GM23338 (cell line): ENCODE measurements at places on chromosomes 16 and 17. TPM values are rescaled to one million over a fixed set of nuclear protein-coding genes. Genes with fewer than 3 reads are reported as not detected.
A peak's percentile ranks its signal among the peaks of the same experiment; 100 is the strongest.

DNA sequence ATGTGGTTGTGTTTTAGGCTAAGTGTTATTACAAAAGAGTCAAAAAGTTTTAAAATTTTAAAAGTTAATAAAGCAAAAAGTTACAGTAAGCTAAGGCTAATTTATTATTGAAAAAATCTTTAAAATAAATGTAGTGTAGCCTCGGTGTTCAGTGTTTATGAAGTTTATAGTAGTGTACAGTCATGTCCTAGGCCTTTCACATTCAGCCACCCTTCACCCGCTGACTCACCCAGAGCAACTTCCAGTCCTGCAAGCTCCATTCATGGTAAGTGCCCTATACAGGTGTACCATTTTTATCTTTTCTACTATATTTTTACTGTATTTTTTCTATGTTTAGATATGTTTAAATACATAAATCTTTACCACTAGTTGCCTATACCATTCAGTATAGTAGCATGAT, 98.5 kb upstream of the RPRML start:
- no peaks in the 10 kb centered on the region for H3K36me3 ChIP-seq
- H3K4me1 ChIP-seq = no peaks in the 10 kb centered on the region
- no peak for DNase-seq
- H3K27ac ChIP-seq = no peak overlapping the region

GRCh38 chr17:64457156-64457555, 8.2 kb downstream of the MILR1 start:
- H3K36me3 ChIP-seq = no peaks in the 10 kb centered on the region
- no peaks in the 10 kb centered on the region for H3K27me3 ChIP-seq
- no peak overlapping the region for H3K27ac ChIP-seq
- H3K4me3 ChIP-seq = no peak overlapping the region
- no peaks in the 10 kb centered on the region for H3K4me1 ChIP-seq
- DNase-seq = no peak

DNA sequence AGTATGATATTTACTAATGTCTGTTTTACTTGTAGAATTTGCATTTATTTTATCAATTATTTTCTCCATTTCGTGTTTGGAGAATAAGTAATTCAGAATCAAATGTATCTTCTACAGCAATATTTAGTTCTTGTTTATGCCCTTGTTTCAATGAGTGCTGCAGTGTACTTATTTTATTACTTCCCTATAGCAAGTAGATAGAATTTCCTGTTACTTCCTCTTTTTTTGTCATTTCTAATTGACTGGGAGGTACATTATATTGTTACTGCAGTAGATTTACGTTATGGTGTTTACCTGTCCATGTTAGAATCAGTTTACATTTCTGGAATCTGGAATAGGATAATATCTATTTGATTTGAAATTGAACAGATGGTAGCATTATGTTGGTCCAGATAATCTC, 71.2 kb downstream of the OMG start:
- peaks cover 9% of the 10 kb centered on the region; the same call in 1 of the 2 replicates for H3K36me3 ChIP-seq
- H3K4me1 ChIP-seq = no peaks in the 10 kb centered on the region
- no peak overlapping the region for H3K27ac ChIP-seq
- no peaks in the 10 kb centered on the region for H3K27me3 ChIP-seq
- no peak for DNase-seq
- H3K4me3 ChIP-seq = no peak overlapping the region

GRCh38 chr17:72972263-72972951, 120.1 kb downstream of the SLC39A11 start:
- H3K36me3 ChIP-seq = no peaks in the 10 kb centered on the region
- DNase-seq = no peak
- H3K27me3 ChIP-seq = no peaks in the 10 kb centered on the region
- no peak overlapping the region for H3K27ac ChIP-seq
- H3K4me1 ChIP-seq = peaks cover 12% of the 10 kb centered on the region

- DNase-seq = peak; percentile 77
- H3K4me1 ChIP-seq = peaks cover 27% of the 10 kb centered on the region
- H3K27ac ChIP-seq = peak overlapping the region; percentile 15; the same call in 1 of the 2 replicates
- no peaks in the 10 kb centered on the region for H3K27me3 ChIP-seq
- peaks cover 10% of the 10 kb centered on the region for H3K36me3 ChIP-seq
Observed at GRCh38 chr17:75152922-75153779, 1.2 kb downstream of the JPT1 start.

GRCh38 chr16:89106533-89107202, 13.0 kb downstream of the ACSF3 start:
- no peak for DNase-seq
- H3K4me3 ChIP-seq = no peak overlapping the region
- no peaks in the 10 kb centered on the region for H3K36me3 ChIP-seq
- no peak overlapping the region for H3K27ac ChIP-seq
- no peaks in the 10 kb centered on the region for H3K27me3 ChIP-seq

GRCh38 chr17:14123619-14124278, 54.4 kb downstream of the COX10 start:
- H3K4me3 ChIP-seq = no peak overlapping the region
- no peak for DNase-seq
- H3K36me3 ChIP-seq = no peaks in the 10 kb centered on the region
- no peaks in the 10 kb centered on the region for H3K27me3 ChIP-seq
- peaks cover 30% of the 10 kb centered on the region for H3K4me1 ChIP-seq
- H3K27ac ChIP-seq = no peak overlapping the region

GRCh38 chr17:14470417-14470816, 169.5 kb downstream of the HS3ST3B1 start:
- no peaks in the 10 kb centered on the region for H3K4me1 ChIP-seq
- H3K27me3 ChIP-seq = no peaks in the 10 kb centered on the region
- no peaks in the 10 kb centered on the region for H3K36me3 ChIP-seq
- H3K27ac ChIP-seq = no peak overlapping the region
- no peak overlapping the region for H3K4me3 ChIP-seq

DNA sequence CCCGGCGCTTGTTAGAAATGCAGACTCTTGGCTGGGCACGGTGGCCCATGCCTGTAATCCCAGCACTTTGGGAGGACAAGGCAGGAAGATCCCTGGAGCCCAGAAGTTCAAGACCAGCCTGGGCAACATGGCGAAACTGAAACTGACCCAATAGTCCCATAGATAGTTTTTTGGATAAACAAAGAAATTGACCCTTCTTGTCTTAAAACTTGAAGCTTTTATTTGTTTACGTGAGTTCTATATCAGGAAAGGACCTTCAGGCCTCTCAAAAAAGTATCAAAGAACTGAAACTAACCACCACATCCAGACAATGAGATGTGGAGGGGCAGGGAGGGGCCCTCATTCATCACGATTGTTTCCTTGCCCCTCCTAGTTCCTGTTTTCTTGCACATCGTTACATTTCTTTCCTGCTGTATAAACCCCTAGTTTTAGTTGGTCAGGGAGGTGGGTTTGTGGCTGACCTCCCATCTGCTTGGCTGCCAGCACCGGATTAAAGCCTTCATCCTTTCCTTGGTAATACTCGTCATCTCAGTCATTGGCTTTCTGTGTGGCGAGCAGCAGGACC, 29.9 kb upstream of the PRM1 start:
- H3K27ac ChIP-seq = no peak overlapping the region
- H3K36me3 ChIP-seq = no peaks in the 10 kb centered on the region; the same call in 1 of the 2 replicates
- peaks cover 38% of the 10 kb centered on the region for H3K4me1 ChIP-seq
- no peaks in the 10 kb centered on the region for H3K27me3 ChIP-seq

GRCh38 chr17:79485991-79486390, 124.9 kb downstream of the RBFOX3 start:
- no peak overlapping the region for H3K27ac ChIP-seq
- H3K4me3 ChIP-seq = no peak overlapping the region
- peaks cover 12% of the 10 kb centered on the region for H3K4me1 ChIP-seq
- H3K27me3 ChIP-seq = no peaks in the 10 kb centered on the region
- H3K36me3 ChIP-seq = no peaks in the 10 kb centered on the region

GRCh38 chr16:9151074-9151473, 59.6 kb downstream of the HAPSTR1 start:
- H3K27ac ChIP-seq = no peak overlapping the region
- H3K36me3 ChIP-seq = no peaks in the 10 kb centered on the region
- H3K4me3 ChIP-seq = no peak overlapping the region
- H3K27me3 ChIP-seq = no peaks in the 10 kb centered on the region

The UTS2R gene
- 0.49 and 0.82 TPM in 2 replicates for total RNA-seq

- no peak overlapping the region for H3K4me3 ChIP-seq
- no peaks in the 10 kb centered on the region for H3K27me3 ChIP-seq
- peaks cover 3% of the 10 kb centered on the region; the same call in 1 of the 2 replicates for H3K4me1 ChIP-seq
- H3K36me3 ChIP-seq = no peaks in the 10 kb centered on the region
Observed at GRCh38 chr17:13395862-13396261, 205.9 kb downstream of the HS3ST3A1 start.

- no peak for DNase-seq
- no peaks in the 10 kb centered on the region for H3K36me3 ChIP-seq
- peaks cover 6% of the 10 kb centered on the region; the same call in 1 of the 2 replicates for H3K4me1 ChIP-seq
Observed at GRCh38 chr17:38476549-38476948, 48.3 kb downstream of the ARHGAP23 start.

DNA sequence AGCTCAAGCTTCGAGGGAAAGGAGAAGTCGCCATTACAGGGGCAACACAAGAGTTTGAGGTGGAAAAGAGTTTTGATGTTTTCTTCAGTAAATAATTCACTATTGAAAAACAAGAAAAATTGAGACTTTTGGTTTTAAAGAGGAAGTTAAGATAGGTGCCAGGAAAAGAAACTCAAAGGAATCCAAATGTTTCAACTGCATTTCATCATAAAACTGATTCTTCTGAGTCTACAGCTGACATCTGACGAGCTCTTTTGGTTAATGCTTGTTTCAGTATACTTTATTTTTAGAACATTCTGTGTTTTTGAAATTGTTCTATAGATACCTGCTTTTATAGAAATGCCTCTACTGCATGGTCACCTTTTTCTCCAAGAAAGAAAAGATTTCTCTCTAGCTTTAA, 54.0 kb downstream of the ERN1 start:
- H3K4me1 ChIP-seq = no peaks in the 10 kb centered on the region
- no peak overlapping the region for H3K4me3 ChIP-seq
- H3K36me3 ChIP-seq = no peaks in the 10 kb centered on the region
- H3K27ac ChIP-seq = no peak overlapping the region
- DNase-seq = no peak
- no peaks in the 10 kb centered on the region for H3K27me3 ChIP-seq

- H3K4me1 ChIP-seq = no peaks in the 10 kb centered on the region
- no peak for DNase-seq
- no peaks in the 10 kb centered on the region for H3K36me3 ChIP-seq
- no peak overlapping the region for H3K4me3 ChIP-seq
- H3K27ac ChIP-seq = no peak overlapping the region
- no peaks in the 10 kb centered on the region for H3K27me3 ChIP-seq
Observed at GRCh38 chr17:6145946-6146345, 75.8 kb downstream of the WSCD1 start.

- H3K27me3 ChIP-seq = no peaks in the 10 kb centered on the region
- peak overlapping the region; percentile 35; the same call in 1 of the 2 replicates for H3K4me3 ChIP-seq
- peak; percentile 22 for DNase-seq
- peaks cover 36% of the 10 kb centered on the region for H3K4me1 ChIP-seq
- no peaks in the 10 kb centered on the region for H3K36me3 ChIP-seq
Observed at GRCh38 chr16:21222495-21223337, 10.8 kb upstream of the ANKS4B start.

DNA sequence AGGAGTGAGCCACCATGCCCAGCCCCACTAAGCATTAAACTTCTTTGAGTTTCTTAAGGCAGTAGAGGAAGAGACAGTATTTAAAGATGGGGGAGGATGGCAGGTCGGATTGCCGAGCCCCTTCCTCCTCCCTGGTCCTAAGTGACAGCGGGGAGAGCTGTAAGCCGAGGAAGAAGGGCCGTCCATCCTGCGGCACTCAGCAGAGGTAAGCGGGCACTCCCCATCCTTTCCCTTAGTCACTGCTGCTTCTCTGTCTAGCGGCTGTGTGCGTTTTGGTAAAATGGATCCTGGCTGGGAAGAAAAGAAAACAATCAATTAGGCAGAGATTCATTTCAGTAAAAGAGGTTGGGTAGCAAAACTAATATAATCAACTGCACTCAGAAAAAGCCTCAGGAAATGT, 13.9 kb downstream of the DNAAF1 start:
- no peaks in the 10 kb centered on the region for H3K27me3 ChIP-seq
- H3K36me3 ChIP-seq = no peaks in the 10 kb centered on the region
- no peaks in the 10 kb centered on the region for H3K4me1 ChIP-seq
- H3K27ac ChIP-seq = no peak overlapping the region
- no peak for DNase-seq

The SOX8 gene
- total RNA-seq = 17.2 and 26.2 TPM in 2 replicates

The DERL2 gene
- total RNA-seq = 52.2 and 65.0 TPM in 2 replicates

DNA sequence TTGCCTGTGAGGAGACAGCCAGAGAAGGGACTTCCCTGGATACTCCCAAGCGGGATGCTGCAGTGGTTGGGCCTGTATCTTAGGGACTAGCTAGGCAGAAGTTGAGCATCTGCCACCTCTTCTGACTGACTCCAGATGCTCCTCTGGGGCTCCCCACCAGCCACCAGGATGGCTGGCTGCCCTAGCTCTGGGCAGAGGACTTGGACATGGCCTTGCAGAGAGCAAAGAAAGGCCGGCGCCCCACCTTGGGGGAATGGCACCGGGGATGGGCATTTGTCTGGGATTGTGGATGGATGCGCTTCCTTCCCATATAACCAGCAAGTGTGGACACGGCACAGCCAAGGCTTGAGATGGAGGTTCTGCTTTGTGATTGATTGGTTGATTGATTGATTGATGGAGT, 69.0 kb downstream of the OR1D5 start:
- no peaks in the 10 kb centered on the region for H3K27me3 ChIP-seq
- H3K36me3 ChIP-seq = peaks cover 14% of the 10 kb centered on the region
- DNase-seq = no peak
- no peak overlapping the region for H3K27ac ChIP-seq

The TBC1D26 gene
- 0.23 and 2.8 TPM in 2 replicates for total RNA-seq

DNA sequence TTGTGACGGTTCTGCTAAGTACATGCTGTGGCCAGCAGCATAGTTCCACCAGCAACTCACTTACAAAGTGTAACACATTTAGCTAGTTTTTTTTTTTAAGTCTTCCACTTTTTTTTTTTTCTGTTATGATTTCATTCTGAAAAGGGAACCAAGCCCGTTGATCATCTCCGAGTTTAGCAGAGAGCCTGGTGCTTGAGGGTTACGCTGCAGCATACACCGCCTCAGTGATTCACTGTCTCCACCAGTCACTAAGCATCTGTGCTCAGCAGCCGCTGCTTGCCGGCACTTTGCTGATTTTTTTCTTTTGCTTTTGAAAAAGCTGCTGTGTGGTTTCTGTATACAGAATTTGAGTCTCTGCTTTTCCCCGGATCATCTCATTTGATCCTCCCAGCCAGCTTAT, 194.5 kb upstream of the CDH13 start:
- H3K36me3 ChIP-seq = no peaks in the 10 kb centered on the region
- H3K4me1 ChIP-seq = no peaks in the 10 kb centered on the region
- H3K4me3 ChIP-seq = no peak overlapping the region
- H3K27ac ChIP-seq = no peak overlapping the region
- H3K27me3 ChIP-seq = no peaks in the 10 kb centered on the region
- DNase-seq = no peak

The NHLRC4 gene
- total RNA-seq = 0.80 TPM in 1 of 2 replicates, not detected in the other

DNA sequence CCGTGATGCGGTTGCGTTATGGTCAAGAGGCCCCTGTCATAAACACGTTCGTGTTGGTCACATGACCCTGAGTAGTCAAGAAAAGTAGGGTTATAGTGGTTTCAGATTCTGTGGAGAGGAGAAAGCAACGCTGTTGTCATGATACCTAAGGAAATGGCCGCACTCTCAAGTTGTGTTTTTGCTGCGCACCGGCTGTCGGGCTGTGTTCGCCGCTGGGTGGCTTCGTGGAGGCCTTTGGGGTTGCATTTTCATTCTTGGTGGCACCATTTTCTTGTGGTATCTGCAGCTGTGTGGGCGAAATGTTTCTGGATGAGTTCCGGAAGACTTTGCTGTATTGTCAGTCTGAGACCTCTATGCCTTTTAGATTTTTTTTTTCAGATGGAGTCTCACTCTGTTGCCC, 35.0 kb downstream of the DEF8 start:
- H3K4me1 ChIP-seq = no peaks in the 10 kb centered on the region
- H3K27ac ChIP-seq = no peak overlapping the region
- peaks cover 16% of the 10 kb centered on the region for H3K36me3 ChIP-seq
- H3K4me3 ChIP-seq = no peak overlapping the region
